ENCODE measurements at places on chromosomes 5 and 9.

DNA sequence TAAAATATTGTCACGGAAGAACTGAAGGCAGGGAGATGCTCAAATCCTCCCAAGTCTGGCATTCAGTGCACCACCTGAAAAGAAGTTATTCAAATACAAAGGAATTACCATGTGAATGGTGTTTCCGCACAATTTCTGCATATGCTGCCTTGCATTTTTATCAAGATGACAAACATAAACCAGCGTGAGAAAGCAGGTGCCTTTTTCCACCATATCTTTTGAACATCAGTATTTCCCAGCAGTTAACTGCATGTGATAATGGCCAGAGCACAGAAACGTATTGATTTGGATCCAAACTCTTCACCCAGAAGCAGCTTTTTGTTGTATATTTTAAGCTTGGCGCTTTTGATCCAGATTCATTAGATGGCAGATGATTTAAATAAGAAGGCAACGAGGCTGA lies 808.0 kb downstream of the TLE1 start:
- ATAC-seq = no peak

DNA sequence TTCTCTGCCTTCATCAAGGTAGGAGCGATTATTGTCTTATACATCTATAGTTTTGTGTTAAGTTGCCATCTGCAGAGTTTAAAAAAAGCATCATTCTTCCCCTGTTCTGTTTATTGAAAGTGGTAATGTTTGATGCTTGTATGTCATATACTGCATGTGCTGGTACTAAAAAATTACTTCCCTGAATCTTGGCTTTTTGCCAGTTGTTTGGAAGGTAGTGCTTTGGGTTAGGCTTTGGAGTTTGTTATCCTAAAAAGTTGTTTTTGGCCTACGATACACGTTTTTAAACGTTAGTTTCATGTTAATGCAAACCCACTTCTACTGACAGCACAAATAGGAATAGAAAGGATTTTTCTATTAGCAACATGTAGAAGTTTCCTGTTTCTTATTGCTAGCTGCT lies 158.3 kb downstream of the GIN1 start:
- ATAC-seq = no peak

DNA sequence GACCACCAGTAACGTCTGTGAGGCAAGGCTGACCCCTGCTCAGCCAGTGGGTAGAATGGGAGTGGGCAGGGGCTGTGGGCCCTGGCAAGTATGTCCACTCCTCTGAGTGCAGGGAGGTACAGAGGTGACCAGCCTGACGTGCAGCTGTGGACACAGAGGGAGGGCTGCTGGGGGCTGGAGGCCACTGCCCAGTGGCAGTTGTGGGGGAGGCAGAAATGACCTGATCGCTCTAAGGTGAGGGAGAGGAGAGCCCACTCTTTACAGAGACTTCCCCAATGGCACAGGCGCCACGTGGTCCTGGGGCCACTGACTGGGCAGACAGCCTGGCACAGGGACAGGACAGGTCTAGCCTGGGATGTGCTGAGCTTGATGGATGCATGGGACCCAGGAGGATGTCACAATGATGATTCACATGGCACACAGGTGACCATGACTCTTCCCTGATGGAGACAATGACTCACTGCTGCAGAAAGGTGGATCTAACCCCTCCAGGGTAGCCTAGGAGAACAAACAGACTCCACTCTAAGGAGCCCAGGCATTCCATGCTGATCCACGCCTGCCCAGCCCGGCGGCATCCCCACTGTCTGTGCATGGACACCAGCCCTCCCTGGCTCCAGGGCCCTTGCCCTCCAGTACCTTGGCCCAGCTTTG lies 7.7 kb downstream of the LPCAT1 start:
- ATAC-seq = 0 out of 3 replicates have a peak, but pooled peaks have one; percentile 19

DNA sequence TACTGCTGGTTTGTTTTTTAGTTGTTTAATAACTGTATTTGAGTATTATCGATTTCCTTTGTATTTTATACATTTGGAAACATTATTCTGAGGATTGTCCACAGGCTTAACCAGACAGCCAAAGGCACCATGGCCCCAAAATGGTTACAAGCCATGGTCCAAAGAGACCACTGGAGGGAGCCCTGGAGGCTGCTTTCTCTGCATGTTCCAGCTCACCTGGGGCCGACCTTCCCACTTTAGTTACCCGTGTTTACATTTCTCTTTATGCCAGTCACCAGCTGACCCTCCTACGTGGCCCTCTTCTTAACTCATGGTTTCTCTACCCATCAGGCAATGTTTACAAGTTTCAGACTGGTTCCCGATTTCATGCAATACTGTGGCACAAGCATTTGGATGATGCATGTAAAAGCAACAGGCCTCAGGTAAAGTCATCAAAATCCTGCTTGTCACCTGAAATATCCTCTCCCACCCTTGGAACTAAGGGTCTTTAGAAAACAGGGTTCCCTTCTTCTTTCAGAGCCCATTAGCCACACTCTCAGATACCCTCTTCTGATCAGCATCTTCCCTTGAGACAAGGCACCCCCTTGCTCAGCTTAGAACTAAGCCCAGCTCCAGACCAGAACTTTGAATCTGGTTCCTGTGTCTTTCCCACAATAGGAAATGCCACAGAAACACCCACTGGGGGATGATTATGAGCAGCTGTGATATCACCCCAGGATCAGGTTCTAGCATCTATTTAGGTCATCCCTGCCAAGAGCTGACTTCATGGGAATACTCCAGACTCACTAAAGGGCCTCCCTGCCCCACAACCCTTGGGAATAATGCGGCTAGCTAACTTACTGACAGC lies 49.9 kb upstream of the GARNL3 start:
- peak; percentile 88 for ATAC-seq

- no peak for ATAC-seq
These were observed 161.3 kb upstream of the IRX2 start for GRCh38 chr5:2912741-2913140.

GRCh38 chr9:73173557-73174329 lies 22.1 kb downstream of the ANXA1 start:
- no peak for ATAC-seq

DNA sequence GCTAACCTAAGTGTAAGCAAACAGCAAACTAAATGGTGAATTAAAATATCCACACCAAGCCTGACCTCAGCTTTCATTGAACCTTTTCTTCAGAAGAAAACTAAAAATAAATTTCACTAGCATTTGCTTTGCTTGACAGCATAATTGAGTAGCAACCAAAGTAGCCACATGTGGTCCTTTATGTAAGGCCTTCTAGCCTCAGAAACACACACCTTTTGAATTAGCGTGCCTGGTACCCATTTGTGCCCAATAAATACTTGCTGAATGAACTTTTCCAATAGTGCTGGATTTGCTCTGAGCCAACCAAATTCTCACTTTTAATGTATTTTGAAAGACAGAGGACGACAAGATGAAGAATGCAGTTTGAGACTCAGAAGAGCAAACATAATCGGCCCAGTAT lies 2.1 kb upstream of the NIPBL start:
- no peak for ATAC-seq

Measured in SK-N-SH treated with all-trans-retinoic acid at 6 μM for 48 hours (cell line).